Activated CD4-positive, alpha-beta T cell treated with anti-CD3 and anti-CD28 coated beads for 24 hours (primary cell): ENCODE measurements at places on chromosomes 5 and 9.

- no peak for DNase-seq
Observed at GRCh38 chr5:151952238-151952637, 27.6 kb upstream of the GLRA1 start.

DNA sequence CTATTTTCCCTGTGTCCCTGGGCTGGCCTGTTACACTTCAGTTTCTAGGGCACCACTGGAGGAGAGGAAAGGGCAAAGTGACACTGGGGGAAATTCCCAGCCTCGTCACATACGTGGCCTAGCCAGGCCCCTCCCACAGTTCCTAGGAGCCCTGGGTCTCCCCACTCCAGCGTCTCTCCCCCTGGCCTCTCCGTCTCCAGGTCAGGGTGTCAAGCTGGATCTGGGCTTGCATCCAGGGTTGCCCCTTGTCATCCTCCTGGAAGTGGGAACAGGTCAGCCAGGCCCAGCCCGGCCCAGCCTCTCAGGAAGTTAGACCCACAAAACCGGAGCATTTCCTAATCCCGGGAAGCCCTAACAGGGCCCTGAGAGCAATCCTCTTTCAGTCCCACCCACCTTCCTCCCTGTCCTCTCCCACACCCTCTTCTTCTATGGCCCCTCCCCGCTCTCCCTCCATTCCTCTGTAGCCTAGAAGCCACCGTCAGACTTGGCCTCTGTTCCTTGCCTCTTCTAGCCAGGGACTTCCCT lies 4.7 kb upstream of the TNIP1 start:
- DNase-seq: no peak

DNA sequence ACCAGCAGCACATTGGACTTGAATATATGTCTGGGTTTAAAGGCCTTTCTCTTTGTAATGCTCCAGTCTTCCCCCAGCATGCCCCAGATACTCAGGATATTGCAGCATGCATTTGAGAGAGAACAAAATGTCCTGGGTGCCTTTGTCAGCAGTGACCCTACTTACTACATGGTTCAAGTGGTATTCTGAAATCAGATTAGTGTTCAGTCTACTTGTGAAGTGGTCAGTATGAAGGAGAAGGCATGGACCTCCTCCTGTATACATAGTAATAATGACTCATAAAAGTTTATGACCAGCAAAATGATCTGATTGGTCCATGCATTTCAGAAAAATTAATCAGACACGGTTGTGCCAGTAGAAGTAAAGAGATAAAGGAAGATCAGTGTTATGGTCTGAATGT lies 25.4 kb downstream of the GPR21 start:
- no peak for DNase-seq

DNA sequence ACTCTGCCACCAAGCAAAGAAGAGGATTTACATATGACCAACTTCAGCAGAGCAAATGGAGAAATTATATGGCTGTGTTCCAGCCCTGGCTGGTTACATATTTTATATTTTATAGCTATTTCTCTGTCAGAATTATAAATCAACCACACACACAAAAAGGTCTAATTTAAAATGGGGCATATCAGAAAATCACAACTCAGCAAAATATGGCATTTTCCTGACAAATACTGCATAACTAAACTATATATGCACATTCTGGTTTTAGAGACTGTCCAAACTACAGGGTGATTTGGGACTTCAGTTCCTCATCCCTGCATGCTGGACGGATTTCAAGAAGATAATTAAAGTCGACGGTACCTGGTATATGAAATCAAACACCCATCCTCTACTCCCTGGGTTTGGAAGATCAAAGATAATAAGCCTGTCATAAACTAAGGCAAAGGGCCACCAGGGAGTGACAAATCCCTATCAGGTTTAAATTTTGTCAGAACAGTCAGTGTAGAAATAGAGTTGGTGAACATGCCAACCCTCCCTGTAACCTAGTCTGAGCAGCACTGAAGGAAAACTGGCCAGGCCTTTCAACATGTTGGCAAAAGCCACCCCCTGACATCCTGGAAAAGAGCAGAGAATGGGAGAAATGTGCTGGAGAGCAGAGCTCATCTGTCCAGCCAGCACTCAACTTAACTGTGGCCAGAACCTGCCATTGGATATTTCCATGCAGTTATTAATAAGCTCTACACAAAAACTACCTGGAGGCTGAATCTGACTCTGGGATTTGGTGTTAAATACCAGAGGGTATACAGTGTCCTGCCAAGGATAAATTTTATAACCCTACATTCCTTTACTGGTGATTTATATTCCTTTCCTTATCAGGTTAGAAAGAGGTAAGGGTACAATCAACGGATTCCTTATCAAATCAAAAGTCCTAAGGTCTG lies 235.7 kb downstream of the ENC1 start:
- DNase-seq: no peak

GRCh38 chr9:74777136-74777879 lies 110.4 kb downstream of the TRPM6 start:
- peak; percentile 55 for DNase-seq

DNA sequence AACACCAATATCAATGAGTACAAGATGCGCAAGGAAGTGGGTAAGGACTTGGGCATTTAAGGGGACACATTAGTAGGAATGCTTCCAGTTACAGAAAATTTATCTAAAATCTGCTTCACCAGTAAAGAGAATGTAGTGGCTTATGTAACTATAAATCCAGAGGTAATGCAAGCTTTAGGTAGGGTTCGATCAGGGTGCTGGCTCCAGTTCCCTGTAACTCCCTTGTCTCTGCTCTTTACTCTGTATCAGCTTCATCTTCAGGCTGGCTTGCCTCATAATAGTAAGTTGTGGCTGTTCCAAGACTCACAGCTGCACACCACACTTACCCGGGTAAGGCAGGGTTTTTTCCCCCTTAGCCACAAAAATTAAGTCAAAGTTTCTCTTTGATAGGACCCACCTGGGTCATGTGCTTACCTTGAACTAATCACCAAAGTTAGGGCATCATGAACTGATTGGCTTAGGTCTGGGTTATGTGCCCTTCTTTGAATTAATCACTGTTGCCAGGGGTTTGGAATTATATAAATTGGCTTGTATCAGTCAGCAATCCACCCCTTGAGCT lies 35.5 kb downstream of the ARHGEF37 start:
- no peak for DNase-seq

DNA sequence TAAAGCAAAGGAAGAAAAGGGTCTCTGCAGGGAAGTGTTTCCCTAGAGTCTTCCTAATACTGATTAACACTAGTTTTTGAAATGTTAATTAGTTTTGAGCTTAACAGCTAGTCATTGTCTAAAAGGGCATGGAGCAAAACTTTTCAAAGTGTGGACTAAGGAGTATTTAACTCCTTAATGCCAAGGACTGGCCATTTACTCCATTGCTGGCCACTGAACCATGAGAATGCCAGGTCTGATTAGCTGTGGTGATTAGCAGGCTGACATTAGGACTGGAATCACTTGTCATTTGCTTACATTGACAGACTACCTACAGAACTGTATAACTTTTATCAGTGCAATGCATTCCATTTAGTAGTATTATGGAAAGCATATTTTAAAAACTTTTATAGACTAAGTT lies 987.0 kb downstream of the NR2F1-AS1 start:
- DNase-seq: no peak

DNA sequence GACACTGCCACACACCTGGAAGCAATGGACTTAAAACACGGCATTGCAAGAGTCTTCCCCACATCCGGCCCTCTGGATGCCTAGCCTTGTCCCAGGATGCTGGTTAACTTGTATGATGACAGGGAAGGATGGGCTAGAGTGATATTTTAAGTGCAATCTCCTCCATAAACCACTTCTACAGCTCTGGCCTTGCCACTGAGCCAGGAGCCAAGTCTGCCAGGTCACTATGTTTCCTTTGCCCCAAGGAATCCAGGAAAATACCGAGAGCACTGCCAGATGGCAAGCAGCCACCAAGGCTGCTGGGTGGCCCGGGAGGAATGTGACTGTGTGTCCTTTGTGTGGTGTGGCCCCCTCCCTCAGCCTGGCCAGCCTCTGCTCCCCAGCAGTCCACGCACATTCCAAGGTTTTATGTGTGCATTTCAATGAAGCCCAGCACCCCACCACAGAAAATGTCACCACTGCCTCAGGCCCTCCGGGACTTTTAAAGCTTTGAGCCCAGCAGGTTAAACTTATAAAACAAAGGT lies 106.0 kb downstream of the FRMD3 start:
- DNase-seq: no peak

DNA sequence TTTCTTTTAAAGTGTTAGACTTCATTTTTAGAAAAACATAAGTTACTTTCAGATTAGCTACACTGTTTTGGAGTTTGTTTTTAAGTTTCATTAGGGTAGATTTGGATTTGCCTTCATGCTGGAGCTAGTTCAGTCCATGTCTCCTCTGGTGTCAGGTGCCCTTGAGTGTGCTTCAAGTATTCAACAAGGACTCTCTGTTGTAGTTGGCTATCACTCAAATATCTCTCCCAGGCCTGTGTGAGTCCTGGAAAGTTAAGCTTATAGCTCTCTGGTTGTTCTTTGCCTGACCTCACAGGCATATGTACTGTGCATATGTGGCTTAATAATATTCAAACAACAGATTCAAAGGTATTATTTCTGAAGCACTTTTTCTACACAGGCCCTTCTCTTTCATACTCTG lies 45.4 kb downstream of the PTBP3 start:
- no peak for DNase-seq

- DNase-seq: no peak
Observed at GRCh38 chr9:92064711-92065110, 50.5 kb downstream of the SPTLC1 start.

GRCh38 chr5:158559643-158560042 lies 540.1 kb downstream of the EBF1 start:
- no peak for DNase-seq

DNA sequence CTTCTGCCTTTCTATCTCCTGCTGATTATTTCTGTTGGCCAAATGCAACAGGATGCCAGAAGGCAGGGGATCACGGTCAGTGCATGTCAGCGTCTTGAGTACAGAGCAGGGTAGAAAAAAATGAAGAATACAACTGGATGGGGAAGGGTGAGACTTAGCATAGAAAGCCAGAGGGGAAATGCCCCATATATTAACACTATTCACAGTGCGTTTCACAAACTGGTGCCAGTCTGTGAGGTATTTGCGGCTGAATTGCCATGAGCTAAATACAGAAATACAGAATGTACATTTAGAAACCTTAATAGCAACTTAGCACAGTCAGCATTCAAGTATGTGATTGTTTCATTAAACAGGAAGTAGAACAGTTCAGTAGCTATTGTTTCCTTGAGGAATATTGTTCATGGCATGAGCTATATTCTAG lies 31.0 kb upstream of the SLC1A3 start:
- no peak for DNase-seq

DNA sequence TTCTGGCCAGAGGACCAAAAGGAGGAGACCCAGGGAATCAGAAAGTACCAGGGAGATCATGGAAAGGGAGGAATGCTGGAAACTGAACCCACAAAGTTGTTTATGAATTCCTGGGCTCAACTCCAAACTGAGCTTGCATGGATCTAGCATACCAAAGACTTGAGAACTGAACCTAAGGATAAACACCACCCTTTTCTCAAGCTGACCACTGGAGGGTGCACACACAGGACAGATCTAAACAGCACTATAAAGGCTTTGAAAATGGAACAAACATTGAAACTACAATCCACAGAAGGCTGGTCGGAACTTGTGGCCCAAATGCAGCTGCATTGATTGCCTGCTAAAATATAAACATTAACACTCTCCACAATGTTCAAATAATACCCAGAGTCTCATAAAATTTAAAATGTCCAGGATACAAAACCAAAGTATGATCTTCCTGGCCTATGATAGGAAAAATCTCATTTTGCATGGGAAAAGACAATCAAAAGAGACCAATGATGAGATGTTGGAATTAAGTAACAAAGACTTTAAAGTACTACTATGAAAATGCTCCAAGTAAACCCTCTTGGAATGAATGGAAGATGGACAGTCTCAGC lies 15.6 kb upstream of the IRF1 start:
- no peak for DNase-seq

GRCh38 chr5:41869151-41869723 lies 988 bp downstream of the OXCT1 start:
- DNase-seq: no peak

GRCh38 chr9:125803526-125803925 lies 56.4 kb downstream of the PBX3 start:
- DNase-seq: no peak

GRCh38 chr9:111029260-111029659 lies 9.0 kb downstream of the LPAR1 start:
- DNase-seq: no peak
